ENCODE measurements at places on chromosomes 1 and 21.
A peak's percentile ranks its signal among the peaks of the same experiment; 100 is the strongest.

DNA sequence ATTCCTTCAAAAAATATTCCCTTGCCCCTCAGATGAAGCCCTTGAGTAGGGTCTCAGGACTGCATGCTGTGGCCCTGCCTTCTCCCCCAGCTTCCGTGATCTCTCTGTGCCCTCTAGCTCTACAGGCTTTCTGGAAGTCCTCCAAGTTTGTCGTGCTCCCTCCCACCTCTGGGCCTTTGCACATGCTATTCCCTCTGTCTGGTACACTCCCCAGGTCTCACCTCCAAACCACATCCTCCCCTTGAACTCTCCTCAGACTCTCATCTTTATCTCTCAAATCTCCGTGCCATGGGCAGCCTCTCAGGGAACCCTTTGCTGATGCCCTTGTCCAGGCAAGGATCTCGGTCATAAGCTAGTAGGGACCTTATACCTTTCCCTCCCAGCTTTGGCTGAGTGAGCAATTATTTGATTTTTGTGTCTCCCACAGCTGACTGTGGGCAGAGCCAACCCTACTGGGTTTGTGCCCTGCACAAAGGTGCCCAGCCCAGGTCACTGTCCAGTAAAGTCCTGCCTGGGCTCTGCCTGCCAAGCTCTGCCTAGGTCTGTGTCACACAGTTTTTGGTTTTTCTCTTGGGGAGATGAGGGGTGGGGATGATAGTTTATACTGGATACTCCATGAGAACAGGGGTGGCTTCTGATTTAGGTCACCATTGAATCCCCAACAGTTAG lies 188.1 kb downstream of the ZNF281 start:
- H3K36me3 ChIP-seq = no peaks in the 10 kb centered on the region
- H3K27me3 ChIP-seq = no peaks in the 10 kb centered on the region
- H3K4me1 ChIP-seq = peaks cover 8% of the 10 kb centered on the region
- no peak overlapping the region for H3K27ac ChIP-seq
- no peak for DNase-seq

DNA sequence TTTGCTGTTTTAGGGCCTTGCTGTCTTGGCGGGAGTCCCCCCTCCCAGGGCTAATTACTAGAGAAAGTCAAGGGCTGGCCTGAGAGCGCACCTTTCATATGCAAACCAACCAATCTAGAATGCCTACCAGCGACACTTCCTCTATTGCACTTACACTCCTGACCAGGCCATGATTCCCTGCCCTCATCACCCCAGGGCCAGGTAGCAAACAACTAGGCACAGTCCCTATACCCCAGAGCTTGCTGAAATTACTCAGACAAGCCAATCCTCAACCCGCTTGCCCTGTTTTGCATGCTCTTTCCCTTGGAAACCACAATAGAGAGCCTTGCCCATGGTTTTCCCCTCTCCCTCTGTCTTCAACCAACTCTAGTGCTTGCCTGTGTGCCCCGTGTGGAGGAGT lies 70.3 kb downstream of the URB2 start:
- DNase-seq = no peak
- no peak overlapping the region for H3K4me3 ChIP-seq
- H3K36me3 ChIP-seq = no peaks in the 10 kb centered on the region
- H3K27me3 ChIP-seq = peaks cover 3% of the 10 kb centered on the region
- no peak overlapping the region for H3K27ac ChIP-seq
- H3K4me1 ChIP-seq = peaks cover 39% of the 10 kb centered on the region

GRCh38 chr1:117691942-117692341 lies 86.1 kb downstream of the TENT5C start:
- no peak for DNase-seq
- H3K4me3 ChIP-seq = no peak overlapping the region
- no peak overlapping the region for H3K27ac ChIP-seq
- peaks cover 3% of the 10 kb centered on the region for H3K4me1 ChIP-seq
- no peaks in the 10 kb centered on the region for H3K27me3 ChIP-seq
- no peaks in the 10 kb centered on the region for H3K36me3 ChIP-seq

DNA sequence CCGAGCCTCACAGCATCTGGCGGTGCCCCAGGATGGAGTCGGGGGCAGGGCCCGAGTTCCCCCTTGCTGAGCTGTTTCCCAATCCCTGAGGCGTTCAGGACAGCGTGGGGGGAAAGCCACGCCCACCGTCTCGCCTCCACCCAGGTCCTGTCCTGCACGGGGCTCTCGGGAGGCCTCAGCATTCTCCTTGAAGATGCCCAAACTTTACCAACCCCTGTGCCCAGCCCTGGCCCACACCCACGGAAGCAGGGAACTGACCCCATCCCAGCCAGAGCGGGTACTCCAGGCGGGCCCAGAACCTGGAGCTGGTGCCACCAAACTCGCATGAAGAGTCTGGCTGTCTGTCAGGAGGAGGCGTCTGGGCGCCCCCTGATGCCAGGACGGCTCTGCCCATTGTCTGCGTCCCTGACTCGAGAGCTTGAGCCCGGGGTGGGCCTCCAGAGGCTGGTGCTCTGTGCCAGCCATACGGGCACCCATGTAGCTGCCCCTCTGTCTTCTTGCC lies 35.3 kb upstream of the POFUT2 start:
- no peak overlapping the region for H3K4me3 ChIP-seq
- no peak for DNase-seq
- no peaks in the 10 kb centered on the region for H3K36me3 ChIP-seq
- peaks cover 10% of the 10 kb centered on the region for H3K4me1 ChIP-seq
- no peak overlapping the region for H3K27ac ChIP-seq
- no peaks in the 10 kb centered on the region for H3K27me3 ChIP-seq

- peaks cover 2% of the 10 kb centered on the region for H3K36me3 ChIP-seq
- peak overlapping the region; percentile 62 for H3K27ac ChIP-seq
- peak; percentile 74 for DNase-seq
- peaks cover 44% of the 10 kb centered on the region for H3K4me1 ChIP-seq
- no peaks in the 10 kb centered on the region for H3K27me3 ChIP-seq
These were observed 12.4 kb downstream of the PSEN2 start for GRCh38 chr1:226882631-226883409.

GRCh38 chr1:168623003-168623828 lies 46.8 kb downstream of the XCL1 start:
- no peak for DNase-seq
- no peaks in the 10 kb centered on the region for H3K36me3 ChIP-seq
- H3K27ac ChIP-seq = no peak overlapping the region
- no peaks in the 10 kb centered on the region for H3K4me1 ChIP-seq
- no peak overlapping the region for H3K4me3 ChIP-seq

- no peaks in the 10 kb centered on the region for H3K27me3 ChIP-seq
- no peaks in the 10 kb centered on the region for H3K4me1 ChIP-seq
- H3K36me3 ChIP-seq = no peaks in the 10 kb centered on the region
These were observed 82.0 kb upstream of the ROR1 start for GRCh38 chr1:63691701-63692425.

GRCh38 chr1:217734973-217735372 lies 103.8 kb downstream of the SPATA17 start:
- no peaks in the 10 kb centered on the region for H3K36me3 ChIP-seq
- DNase-seq = no peak
- H3K4me1 ChIP-seq = no peaks in the 10 kb centered on the region
- H3K27ac ChIP-seq = no peak overlapping the region

- H3K4me3 ChIP-seq = no peak overlapping the region
- H3K36me3 ChIP-seq = no peaks in the 10 kb centered on the region
- H3K27ac ChIP-seq = no peak overlapping the region
- DNase-seq = no peak
These were observed 2.4 kb upstream of the CYP4X1 start for GRCh38 chr1:47021070-47021469.

- no peak overlapping the region for H3K27ac ChIP-seq
- no peak for DNase-seq
- H3K4me1 ChIP-seq = no peaks in the 10 kb centered on the region
- no peaks in the 10 kb centered on the region for H3K27me3 ChIP-seq
- no peaks in the 10 kb centered on the region for H3K36me3 ChIP-seq
These were observed 36.7 kb downstream of the FOXD2 start for GRCh38 chr1:47474278-47475193.

- H3K27me3 ChIP-seq = no peaks in the 10 kb centered on the region
- H3K36me3 ChIP-seq = no peaks in the 10 kb centered on the region
- DNase-seq = no peak
- H3K27ac ChIP-seq = no peak overlapping the region
- no peak overlapping the region for H3K4me3 ChIP-seq
These were observed 519.0 kb downstream of the LTN1 start for GRCh38 chr21:28473530-28474220.

- no peak overlapping the region for H3K27ac ChIP-seq
- no peaks in the 10 kb centered on the region for H3K4me1 ChIP-seq
- H3K36me3 ChIP-seq = no peaks in the 10 kb centered on the region
- H3K4me3 ChIP-seq = no peak overlapping the region
These were observed 85.1 kb upstream of the PLXNA2 start for GRCh38 chr1:208329300-208329699.

Data from B cell (primary cell).